Adrenal gland (tissue), 19 donors: ENCODE measurements at places on chromosomes 5 and 9.

DNA sequence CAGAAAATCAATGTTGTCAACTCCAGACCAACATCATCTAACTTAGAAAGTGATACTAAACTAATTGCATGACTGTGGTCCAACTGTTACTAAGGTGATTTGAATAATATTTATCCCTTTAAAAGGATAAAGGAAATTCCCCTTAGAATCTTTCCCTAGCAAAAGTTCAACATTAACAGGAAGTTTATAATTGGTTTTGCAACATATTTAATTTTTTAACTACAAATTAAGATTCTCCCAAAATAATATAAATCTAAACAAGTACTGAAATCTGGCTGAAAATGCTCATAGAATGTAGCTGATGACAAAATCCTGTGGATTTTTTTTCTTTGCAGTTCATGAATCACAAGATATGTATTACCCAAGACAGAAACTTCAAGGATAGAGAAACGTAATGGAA lies 151.4 kb downstream of the LPAR1 start:
- no peak for DNase-seq

DNA sequence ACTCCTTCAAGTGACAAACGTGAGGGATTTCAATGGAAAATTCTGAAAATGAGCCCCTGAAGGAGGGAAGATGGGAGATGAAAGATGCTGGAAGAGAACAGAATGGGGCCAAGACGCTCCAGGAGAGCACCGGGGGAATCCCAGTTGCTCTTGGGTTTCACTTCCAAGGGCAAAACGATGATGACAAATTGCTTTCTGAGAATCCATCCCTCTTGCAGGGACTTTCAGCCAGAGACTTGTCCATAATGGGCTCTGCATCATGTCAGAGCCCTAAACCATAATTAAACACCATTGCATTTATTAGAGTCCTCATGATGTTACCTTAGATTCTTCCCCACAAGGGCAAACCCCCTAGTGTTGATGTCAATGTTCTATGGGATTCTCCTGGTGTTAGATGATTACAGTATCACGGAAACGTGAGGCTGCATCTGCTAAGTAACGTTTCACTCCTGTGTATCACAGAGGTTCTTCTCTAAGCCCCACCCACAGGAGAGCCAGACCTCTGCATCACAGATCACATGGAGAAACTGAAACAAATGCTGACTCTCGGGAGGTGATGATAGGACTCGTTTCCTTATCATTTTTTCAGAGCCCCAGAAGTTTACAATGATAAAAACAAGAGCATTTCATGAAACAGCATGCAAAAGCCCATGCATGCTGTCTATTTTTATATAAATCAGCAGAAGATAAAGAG lies 114.4 kb downstream of the TENT4A start:
- DNase-seq, result no peak

DNA sequence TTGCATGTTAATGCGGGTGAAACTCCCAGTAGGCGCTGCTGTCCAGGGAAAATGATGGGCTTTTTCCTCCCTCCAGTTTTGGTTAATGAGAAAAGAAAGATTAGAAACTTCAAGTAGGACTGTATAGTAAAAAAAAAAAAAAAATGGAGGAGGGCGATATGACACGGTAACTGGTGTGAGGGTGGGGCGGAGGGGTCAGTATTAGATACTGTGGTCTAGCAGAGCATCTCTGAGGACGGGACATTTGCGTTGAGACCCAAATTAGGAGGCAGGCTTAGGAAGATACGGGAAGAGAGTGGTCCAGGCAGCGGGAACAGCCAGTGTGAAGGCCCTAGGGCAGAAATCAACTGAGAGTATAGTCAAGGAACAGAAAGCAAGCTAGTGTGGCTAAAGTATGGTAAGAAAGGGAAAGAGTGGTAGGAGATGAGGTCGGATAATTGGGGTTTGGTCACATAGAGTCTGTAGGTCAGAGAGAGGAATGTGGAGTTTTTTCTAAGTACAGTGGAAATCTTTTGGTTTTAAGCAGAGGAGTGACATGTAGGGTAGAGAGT lies 707 bp downstream of the RMND5B start:
- no peak for DNase-seq

DNA sequence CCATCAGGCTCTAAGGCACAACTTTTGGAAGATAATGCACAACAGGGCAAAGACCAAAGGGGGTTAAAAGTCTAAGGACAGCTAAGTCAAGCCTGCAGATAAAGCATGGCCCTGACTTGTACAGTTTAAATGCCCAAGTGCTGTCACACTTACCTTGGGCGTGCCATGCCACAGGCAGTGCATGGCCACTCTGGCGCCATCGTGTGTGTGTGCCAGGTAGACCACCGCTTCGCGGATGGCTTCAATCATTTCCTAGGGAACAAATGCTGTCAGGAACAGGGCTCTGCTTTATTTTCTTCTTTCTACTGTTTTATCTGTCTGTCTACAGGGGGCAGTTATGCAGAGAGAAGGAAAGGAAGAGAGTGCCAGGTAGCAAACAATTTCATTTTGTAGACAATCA lies 19.3 kb downstream of the PUM3 start:
- DNase-seq, result peak; percentile 33

DNA sequence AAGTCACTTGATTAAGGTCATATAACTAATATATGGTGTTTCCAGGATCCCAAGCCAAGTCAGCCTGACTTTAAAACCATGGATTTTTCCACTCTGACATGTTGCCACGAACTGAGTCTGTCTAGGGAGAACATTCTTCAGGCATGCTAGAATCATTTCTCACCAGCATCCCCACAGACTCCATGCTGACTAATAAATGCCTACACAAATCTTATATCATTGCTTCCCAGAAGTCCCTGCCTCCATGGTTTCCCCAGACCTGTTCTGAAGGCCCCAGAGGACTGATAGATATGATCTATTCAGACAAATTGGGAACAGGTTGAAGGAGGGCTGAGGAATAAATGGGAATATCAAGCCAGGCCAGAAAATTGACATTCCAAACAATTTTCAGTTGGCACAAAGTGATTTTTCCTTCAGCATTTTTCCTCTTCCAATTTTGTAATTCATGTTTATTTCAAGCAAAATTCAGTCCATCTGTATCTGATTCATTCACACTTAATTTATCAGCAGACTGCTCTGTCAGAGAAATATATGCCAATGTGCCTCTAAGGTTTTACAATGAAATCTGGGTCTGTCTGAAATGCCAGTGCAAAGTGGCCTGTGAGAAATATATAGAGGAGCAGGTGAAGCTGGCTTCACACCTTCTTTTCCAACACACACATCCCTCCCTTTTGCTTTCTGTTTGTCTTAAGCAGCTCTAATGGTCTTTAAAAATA lies 413.6 kb upstream of the TNC start:
- no peak for DNase-seq

- DNase-seq, result no peak
These were observed 135.4 kb downstream of the WDR41 start for GRCh38 chr5:77356740-77357139.

- DNase-seq, result no peak
These were observed 112.1 kb downstream of the BASP1 start for GRCh38 chr5:17329571-17329970.

GRCh38 chr5:72426019-72426418 lies 81.2 kb downstream of the ZNF366 start:
- no peak for DNase-seq

DNA sequence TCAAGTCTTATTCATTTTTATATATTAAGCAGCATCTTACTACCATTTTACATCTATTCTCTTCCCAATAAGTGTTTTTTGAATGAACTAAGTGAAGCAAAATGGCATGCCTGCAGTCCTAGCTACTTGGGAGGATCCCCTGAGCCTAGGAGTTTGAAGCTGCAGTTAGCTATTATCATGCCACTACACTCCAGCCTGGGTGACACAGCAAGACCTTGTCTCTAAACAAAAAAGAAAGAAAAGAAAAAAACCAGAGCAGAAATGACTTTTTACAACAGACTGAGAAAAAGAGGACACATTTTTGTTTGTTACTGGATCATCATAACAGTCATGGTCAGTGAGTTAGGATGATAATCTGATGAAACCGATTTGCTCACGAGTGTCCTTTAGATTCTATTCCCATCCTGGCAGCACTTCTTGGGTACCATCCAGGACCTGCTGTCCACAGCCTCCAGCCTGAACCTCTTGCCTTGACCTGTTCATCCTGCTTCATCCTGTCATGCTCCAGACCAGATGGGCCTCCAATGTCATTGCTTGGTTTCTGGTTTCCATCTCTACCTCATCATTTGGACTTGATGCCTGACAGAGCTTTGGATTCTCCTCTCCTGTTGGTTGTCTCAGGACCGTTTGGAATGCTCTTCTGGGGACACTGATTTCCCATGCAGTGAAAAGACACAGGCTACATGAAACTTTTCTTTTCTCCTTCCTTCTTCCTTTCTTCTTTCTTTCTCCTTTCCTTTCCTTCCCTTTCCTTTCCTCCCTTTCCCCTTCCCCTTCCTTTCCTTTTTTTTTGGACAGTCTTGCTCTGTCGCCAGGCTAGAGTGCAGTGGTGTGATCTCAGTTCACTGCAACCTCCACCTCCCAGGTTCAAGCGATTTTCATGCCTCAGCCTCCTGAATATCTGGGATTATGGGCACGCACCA lies 50.1 kb upstream of the GLRX start:
- DNase-seq, result no peak

GRCh38 chr9:3495855-3496254 lies 29.9 kb downstream of the RFX3 start:
- no peak for DNase-seq

DNA sequence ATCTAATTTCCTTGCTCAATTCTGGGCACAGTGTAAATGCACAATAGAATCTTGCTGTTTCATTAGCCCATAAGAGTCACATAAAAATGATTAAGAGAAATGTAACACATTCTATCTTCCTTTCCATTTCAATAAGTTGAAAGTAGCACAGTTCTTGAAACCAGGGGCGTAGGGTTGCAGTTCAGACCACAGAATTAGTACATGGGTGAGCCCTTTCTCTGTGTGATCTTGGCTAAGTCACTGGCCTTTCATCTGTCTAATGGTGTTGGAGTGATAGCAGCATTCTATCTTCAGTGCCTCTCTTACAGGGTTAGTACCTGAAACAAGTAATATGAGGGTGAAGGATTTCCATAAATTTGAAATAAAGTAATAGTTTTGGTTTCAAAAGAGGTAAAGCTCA lies 445.3 kb upstream of the ZNF462 start:
- no peak for DNase-seq

DNA sequence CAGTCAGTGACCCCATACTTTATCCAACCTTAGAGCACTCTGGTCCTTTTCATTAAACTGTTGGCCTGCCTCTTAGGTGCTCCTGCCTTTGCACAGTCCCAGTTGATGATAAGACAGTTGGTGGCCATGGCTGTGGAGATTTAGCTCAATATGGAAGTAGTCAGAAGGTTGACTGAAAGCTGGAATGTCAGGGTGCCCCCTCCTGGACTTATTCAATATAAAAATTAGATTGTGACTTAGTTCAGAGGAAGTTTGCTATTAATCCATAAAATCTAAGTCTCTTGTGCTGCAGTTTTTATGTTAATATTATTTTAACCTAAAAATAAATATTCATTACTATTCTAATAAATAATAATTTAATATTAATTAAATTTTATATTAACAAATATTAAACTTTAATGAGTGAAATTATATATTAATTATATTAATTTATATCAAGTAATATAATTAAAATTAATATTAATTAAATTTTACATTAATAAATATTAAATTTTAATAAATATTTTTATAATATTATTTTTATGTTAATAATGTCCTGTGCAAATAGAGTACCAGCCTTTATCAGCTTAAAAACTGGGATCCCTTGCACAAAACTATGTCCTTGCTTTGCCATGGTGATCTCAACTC lies 77.7 kb upstream of the ADAMTSL1 start:
- no peak for DNase-seq

DNA sequence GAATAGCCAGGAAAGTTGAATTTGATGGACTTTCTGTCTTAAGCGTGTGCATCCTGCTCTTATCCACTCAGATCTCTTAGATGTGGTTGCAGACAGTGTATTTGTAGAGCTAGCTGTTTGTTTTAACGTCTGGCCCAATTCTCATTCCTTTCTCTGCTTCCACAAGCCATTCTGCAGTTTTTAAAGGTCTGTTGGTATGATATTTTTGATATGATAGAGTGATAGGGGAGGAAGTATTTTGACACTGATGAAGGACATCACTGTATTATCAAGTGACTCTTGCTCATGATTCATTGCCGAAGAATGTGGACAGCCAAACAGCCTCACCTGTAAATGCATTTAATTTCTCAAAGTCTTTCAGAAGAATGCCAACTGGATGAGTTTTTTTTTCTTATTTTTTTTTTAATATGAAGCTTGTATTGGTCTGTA lies 4.5 kb downstream of the TJP2 start:
- no peak for DNase-seq
